ENCODE measurements at places on chromosomes 6 and 20.

DNA sequence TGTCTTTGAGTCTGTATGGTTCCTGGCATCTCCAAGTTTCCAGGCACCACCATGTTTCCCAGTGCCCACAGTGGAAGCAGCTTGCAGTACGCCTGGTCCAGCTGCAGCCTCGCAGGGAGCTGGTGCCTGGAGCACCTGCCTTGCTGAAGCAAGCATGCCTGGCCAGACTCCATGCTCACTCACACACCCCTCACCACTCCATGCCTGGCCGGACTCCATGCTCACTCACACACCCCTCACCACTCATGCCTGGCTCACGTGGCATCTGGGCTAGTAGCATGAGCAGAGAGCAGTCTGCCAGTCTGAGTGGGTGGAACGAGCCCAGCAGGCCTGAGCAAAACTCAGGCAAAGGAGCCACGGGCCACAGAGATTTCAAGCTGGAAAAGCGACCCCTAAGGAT lies 214.3 kb downstream of the TFAP2C start:
- no peak for DNase-seq

- no peak for DNase-seq
These were observed 90.6 kb downstream of the MRPL14 start for GRCh38 chr6:44036699-44037101.

GRCh38 chr20:61912665-61913422 lies 152.8 kb downstream of the TAF4 start:
- DNase-seq = no peak

DNA sequence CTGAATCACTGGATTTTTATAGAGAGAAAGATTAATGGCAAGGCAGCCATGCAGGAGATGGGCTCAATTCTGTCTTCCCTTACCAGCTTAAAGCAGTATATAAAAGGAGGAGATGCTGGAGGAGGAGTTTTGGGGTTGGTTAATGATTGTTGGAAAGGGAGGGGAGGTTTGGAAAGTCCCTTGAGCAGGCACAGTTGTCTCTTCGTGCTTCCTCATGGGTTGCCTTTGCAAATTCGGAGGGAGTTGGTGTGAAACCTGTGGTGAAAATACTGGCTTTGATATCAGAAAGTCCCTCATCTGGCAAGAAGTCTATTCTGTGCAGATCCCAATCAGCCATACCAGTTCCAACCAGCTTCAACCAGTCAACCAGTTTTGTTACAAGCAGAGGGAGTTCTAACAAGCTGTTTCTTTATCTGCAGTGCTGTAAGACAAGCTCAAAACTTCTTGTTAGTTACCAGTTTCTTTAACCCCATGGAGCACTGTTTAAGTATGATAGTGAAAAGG lies 107.0 kb downstream of the HIVEP1 start:
- peak; percentile 81 for DNase-seq

DNA sequence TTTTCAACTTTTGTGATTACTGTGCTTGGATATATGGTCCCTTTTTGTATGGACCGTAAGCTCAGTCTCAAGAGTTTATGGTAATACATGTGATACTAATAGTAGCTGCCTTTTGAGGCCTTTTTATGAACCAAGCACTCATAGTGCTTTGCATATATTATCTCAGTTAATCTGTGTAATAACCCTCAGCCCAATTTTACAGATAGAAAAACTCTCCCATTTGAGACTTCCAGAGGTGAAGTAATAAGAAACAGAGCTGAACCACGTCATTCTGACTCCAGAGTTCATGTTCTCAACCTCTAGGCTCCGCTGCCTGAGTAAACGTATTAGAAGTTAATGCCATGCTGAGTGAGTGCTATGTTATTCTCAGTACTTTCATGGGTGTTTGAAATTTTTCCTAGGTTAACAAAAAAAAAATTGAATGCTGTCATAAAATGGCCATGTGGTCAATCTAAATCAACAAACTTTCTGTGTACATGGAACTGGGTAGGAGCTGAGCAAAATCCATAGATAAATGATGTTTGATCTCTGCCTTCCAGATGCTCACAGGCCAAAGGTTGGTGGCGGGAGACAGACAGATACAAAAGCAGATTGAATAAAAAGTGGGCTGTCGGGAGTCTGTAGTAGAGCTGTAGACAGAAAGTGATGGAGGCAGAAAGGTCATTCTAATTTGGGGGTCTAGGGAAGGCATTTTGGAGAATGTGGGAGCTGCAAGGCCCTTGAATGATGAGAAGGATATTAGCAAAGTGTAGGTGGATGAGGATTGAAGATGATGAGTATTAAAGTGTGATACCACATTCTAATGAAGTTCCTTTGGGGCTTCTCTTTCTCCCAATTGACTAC lies 22.6 kb upstream of the ELOVL2 start:
- DNase-seq = peak; percentile 36

DNA sequence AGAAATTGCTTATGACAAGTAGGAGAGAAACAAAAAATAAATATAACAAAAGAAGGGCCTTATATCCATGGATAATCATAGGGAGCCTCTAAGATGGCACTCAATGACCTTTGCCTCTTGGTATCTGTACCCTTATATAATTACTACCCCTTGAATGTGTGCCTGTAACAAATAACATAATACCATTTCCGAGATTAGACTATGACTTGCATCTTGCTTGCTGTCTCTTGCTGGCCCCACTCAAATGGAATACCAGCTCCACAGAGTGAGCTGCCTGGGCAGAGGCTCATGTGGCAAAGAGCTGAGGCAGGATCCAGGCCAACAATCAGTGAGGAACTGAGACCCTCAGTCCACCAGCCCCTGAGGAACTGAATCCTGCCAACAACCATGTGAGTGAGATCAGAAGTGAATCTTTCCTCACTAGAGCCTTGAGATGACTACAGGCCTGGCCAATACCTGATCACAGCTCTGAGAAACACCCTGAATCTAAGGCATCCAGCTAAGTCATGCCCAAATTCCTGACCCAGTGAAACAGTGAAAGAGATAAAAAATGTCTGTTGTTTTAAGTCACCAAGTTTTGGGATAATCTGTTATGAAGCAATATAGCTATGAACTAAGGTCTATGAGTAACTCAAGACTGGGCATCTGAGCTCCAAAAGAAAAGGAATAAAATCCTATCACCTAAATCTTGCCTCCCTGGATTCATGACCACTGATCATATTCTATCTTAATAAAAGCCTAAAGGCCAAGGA lies 5.5 kb downstream of the KATNA1 start:
- DNase-seq = no peak

- no peak for DNase-seq
These were observed 61.2 kb downstream of the TNFAIP3 start for GRCh38 chr6:137928286-137928685.

Measured in DMS53 (cell line).